ENCODE measurements at places on chromosomes 6 and 20.

DNA sequence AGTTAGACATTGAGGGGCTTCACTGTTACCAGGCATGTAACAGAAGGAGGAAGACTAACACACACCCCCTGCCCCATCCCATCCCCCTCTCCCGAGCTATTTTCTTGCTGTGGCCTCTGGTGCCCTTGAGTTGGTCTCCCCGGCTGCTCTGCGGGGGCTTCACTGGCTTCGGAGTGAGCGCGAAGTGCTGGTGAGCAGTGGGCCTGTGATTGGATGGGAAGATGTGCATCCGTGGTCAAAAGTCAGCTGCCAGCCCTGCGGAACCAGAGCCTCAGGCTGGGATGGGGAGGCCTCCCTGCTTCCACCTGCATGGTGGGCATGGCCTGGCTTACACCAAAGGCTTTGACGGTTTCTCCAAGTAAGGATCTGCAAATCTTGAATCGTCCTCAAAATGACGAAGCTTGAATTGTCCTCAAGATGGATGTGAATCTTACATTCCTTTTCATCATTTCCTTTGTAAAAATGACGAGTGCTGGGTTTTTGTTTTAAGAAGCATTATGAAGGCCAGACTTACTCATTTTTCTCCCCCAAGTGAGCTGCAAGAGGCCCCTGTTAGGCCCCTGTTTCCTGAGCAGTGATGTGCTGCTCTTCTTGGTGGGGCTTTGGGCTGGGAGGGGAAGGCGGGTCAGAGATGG, 23.7 kb downstream of the SPATA2 start:
- DNase-seq, result no peak

GRCh38 chr20:37797669-37798175, 103.9 kb downstream of the CTNNBL1 start:
- DNase-seq, result no peak

- no peak for DNase-seq
These were observed 707.0 kb downstream of the EPM2A start for GRCh38 chr6:145028144-145028818.

DNA sequence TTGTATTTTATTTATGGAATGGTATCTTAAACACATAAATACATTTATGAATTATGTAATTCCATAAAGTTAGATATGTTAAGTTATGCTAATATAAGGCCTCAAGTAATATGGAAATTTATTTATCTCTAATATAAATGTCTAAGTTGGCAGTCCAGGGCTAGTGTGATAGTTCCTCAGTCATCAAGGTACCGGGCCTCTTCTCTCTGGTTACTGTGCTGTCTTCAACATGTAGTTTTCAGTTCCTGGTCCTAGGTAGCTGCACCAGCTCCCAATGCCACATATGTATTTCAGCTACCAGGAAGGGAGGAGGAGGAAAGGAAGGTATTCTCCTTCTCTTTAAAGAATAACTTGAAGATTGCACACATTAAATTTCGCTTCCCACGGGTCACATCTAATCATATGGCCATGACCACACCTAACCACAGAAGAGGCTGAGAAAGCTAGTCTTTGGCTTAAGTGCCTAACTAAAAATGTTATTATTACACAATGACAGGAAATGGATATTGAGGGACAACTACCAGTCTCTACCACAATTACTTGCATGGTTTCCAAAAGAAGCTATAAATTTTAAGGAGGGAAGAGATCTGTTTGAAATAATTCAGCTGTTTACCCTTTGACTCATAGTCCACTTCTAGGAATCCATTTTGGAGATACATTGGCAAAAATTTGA, 68.6 kb downstream of the BCKDHB start:
- no peak for DNase-seq

DNA sequence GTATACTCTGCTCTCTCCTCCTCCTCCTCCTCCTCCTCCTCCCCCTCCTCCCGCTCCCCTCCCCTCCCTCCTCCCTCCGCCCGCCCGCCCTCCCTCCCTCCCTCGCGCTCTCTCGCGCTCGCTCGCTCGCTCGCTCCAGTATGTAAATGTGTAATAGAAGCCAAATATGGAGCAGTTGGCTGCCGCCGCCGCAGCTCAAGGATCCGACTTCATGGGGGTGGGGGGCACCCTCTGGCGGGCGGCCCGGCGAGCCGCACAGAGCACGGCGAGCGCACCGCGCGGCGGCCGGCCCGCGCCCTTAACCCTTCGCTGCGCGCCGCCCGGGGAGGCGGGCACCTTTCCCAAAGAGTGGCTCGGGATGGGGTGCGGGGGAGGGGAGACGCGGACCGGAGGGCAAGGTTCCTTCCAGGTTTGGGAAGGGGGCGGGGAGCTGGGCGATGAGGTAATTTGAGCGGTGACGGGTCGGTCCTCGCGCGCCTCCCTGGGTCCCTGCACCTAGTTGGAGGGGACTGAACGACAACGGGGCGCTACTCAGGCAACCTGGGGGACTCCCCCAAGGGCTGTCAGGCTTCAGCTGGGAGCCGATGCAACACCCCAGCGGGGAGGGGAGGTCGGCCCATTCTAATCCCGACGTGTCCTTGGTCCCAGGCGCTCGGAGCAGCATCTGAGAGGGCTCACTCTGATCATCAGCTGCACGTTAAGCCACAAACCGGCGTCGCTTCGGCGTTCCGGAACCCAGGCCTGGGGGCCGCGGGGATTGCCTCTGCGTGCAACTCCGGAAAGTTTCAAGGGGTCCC, 409 bp upstream of the ATXN1 start:
- peak; percentile 70 for DNase-seq

DNA sequence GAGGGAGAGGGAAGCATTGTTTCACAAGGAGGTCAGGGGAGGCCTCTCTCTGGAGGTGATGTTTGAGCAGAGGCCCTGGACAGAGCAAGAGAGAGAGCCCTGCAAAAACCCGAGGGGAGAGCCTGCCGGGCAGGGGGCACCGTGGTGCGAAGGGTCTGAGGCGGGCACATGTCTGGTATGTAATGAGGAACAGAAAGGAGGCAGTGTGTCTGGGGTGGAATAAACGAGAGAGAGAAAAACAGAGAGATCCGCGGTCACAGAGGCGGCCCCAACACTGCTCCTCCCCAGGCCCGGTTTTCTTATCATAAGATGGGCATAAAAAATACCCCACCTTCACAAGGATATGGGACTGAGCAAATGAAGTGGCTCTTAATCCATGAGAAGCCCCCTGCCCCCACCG, 119.2 kb downstream of the PREX1 start:
- DNase-seq, result no peak
